ENCODE measurements at places on chromosomes 13 and 19.

DNA sequence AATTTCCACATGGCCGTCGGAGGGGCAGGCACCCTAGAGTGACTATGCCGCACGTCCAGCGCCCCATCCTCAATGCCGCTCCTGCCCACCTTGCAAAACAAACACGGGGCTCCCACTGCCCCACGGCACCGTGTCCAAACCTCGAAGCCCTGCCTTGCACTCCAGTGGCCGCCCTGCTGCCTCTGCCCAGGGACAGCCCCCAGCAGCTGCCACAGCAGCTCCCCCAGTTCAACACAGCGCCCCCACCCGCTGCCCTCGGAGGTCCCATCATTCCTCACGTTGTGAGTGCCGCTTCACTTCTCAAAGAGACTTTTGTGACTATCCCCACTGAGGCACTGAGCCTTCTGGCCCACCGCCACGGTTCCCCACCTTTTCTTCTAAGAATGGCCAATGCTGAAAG, 22.3 kb upstream of the TMEM160 start:
- DNase-seq: no peak

- DNase-seq: no peak
These were observed 6.9 kb downstream of the THSD1 start for GRCh38 chr13:52399046-52399445.

GRCh38 chr19:55161571-55162322, 4.2 kb upstream of the TNNI3 start:
- DNase-seq: no peak

DNA sequence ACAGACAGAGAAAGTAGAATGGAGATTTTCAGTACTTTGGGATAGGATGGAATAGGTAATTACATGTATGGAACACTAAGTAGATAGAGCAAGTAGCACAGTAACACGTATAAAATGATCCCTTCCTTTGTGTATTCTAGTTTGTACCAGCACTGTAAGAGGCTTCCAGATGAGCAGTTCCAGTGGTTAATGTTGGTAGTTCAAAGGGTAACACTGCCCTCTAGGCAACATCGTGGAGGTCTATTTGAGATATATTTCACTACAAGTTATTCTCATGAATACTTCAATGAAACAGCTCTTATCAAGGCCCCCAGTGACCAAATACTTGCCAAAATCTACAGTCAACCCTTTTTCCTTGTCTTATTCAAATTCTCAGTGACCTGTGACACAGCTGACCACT, 13.5 kb upstream of the ZNF563 start:
- DNase-seq: no peak

GRCh38 chr13:28778308-28779215, 41.6 kb upstream of the MTUS2 start:
- DNase-seq: no peak
